ENCODE measurements at places on chromosomes 4 and X.
A peak's percentile ranks its signal among the peaks of the same experiment; 100 is the strongest.

GRCh38 chr4:183229397-183229796 is 90.7 kb downstream of the CLDN22 start:
- no peak for DNase-seq

DNA sequence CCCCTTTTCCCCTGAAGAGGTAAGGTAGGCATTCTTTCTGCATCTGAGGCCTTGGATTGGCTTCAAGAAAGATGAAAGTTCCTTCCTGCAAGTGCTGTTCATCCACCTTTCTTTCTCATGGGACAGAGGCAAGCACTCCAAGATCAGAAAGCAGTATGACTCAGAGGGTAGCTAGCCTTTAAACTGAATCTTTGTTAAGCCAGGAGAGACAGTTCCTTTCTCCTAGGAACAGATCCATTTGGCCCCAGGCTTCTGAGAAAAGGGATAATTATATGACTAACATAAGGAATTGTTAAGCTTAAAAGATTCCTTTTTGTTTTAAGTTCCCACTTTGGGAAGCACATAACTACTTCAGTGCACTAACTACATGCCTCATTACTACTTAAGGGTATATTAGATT is 192.0 kb downstream of the PPP3CA start:
- no peak for DNase-seq

DNA sequence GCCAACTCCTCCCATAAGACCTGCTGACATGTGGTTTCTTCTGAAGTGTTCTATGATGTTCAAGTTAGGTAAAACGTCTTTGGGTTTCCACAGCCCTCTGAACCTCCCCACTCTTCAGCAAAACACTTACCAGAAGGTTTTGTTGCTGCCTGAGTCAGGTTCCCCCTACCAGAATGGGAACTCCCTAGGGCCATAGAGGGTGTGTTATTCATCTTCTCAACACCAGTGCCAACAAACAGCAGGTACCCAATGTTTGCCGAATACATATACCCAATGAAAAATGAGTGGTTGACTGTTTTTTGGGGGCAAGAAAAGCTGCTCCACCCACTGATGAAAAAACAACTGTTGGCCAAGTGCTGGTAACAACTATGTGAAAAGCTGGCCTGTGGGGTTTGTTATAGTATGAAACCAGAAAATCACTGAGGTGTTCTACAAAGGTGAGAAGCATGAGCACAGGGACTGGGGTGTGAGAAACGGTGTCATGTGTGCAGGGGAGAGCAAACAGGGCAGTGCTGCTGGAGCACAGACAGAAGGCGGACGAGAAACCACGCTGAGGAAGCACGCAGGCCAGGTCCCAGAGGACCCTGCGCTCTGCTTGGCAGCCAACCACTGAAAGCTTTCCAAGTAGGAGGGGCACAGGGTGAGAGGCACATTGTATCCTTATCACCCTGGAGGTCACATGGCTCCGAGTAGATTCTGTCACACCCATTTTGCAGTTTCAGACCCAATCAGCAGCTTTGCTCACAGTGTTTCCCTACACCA is 28.8 kb downstream of the ATP8A1 start:
- peak; percentile 47 for DNase-seq

DNA sequence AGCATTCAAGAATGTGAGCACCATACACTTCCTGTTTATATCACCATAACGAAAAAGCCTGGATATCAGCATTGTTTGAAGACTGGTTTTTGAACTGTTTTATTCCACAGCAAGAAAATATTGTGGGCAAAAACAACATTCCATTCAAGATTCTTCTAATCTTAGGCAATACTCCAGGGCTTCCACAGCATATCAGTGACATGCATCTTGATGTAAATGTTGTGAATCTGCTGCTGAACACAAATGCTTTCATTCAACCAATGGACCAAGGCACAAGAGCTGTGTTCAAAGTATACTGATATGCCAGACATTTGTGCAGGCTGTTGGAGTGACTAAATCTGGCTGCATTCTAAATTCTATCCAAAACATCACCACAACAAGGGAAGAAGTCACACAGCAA is 260.1 kb upstream of the ETNPPL start:
- DNase-seq, result no peak

- DNase-seq, result peak; percentile 69
Observed at GRCh38 chr4:2798399-2799223, 5.7 kb downstream of the SH3BP2 start.

DNA sequence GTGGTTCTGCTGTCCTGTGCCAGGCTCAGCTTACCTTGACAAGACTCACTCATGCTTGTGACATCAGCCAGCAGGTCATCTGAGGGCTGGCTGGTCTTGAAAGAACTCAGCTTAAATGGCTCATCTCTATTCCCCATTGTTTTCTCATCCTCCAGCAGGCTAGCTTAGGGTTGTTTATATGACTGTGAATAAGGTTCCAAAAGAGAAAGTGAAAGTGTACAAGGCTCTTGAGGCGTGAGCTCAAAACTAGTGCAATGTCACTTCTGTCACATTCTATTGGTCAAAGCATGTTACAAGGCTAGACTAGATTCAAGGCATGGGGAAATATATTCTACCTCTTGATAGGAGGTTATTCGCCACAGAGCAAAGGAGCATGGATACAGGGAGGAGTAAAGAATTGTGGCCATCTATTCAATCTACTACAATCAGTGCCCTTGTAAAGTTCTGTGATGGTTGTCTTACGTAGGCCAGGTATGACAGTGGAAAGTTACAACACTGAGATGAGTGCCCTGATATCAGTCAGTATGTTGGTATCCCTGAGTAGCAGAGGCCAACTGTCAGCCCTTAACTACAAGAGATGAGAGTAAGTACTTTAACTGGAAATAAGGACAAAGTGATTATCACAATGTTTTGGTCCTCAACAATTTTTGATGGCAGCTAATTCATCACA is 19.8 kb upstream of the TMLHE start:
- DNase-seq, result no peak

GRCh38 chr4:169999923-170000322 is 26.3 kb downstream of the MFAP3L start:
- no peak for DNase-seq

GRCh38 chr4:113122066-113122465 is 72.6 kb downstream of the ANK2 start:
- DNase-seq, result no peak

- no peak for DNase-seq
Observed at GRCh38 chr4:123618606-123619005, 222.0 kb downstream of the SPRY1 start.

DNA sequence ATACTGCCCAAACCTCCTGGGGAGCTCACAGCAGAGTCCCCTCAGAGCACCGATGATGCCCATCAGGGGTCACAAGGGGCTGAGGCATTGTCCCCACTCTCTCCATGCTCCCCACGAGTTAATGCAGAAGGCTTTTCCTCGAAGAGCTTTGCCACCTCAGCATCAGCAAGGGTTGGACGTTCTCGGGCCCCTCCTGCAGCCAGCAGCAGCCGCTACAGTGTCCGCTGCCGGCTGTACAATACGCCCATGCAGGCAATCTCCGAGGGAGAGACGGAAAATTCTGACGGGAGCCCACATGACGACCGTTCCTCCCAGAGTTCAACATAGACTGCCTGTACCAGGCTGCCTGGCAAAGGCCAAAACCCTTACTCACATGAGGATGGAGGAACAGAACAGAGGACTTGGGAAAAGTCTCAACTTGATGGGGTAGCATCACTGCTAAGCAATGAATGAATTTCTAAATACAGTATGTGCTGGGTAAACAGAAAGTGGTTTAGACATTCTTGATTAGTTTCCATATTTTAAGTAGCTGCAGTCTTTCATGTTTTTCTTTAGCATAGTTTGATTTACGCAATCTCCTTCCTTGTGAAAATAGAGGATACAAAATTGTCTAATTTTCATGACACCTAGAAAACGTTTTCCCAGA is 5.0 kb upstream of the SCML1 start:
- DNase-seq, result no peak

- DNase-seq, result no peak
Observed at GRCh38 chr4:168353746-168354145, 35.2 kb upstream of the DDX60 start.

DNA sequence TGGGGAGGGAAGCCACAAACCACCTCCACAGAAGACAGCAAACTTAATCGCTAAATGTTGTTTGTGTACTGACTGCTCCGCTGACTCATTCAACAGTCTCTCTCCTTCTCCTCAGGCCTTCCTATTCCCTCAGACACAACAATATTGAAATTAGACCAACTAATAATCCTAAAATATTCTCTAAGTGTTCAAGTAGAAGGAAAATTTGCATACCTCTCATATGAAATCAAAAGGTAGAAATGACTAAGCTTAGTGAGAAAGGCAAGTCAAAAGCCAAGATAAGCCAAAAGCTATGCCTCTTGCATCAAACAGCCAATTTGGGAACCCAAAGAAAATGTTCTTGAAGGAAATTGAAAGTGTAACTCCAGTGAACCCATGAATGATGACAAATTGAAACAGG is 75.7 kb upstream of the ARHGAP24 start:
- no peak for DNase-seq

DNA sequence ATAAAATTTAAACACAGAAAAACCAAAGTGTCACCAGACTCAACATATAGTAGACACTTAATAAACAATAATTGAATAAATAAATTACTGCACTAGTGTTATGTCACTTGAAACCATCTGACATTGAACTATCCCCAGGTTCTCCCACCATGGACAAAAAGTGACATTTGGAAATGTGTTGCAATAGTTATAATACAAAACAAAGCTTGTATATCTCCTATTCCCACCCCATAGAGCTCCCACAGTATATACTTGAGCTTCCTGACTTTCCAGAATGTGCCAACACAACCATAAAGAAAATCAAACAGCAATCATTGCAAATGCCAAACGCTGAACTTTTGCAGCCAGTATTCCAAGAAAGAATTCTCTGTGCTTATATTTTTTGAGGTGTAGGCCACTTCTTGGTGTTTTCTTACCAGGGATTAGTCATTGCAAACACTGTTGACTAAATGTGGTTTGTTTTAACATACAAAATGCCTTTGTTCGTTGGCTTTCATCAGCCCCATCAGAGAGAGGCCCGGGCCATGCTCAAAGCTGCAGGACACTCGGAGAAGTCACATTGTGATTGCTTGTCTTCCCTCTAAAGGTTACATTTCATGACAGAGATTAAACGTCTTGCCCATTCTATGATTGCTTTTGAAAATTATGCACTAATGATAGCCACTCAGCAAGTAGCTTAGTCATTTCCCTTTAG is 33.8 kb downstream of the PPARGC1A start:
- no peak for DNase-seq

DNA sequence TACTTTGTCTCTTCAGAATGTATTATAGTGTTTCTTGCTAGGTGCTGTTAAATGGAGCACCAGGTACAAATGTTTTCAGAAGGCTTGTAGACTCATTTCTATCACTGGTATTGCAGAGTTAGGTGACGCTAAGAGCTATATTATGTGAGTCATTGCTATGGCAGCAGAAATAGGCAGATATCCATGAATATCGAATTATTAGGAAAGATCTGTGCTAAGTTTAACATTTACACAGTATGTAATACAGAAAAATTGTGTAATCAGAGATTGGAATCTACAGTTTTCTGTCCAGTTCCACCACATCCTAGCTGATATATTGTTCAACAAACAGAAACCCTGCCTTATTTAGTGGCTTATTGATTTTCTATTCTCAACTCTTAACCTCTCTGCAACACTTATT is 1025.5 kb downstream of the STIM2 start:
- no peak for DNase-seq

DNA sequence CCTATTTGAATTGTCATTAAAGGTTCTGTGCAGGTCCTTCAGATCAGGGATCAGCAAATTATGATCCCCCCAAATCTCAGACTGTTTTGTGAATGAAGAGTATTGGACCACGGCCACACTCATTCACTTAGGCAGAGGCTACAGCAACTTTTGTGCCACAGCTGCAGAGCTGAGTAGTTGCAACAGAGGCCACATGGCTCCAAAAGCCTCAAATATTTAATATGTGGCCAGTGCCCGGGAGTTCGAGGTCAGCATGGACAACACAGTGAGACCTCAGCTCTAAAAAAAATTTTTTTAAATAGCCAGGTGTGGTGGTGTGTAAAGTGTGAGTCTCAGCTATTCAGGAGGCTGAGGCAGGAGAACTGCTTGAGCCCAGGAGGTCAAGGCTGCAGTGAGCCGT is 100.7 kb downstream of the NSUN7 start:
- no peak for DNase-seq

GRCh38 chr4:89358935-89359638 is 51.5 kb upstream of the GPRIN3 start:
- DNase-seq, result no peak

DNA sequence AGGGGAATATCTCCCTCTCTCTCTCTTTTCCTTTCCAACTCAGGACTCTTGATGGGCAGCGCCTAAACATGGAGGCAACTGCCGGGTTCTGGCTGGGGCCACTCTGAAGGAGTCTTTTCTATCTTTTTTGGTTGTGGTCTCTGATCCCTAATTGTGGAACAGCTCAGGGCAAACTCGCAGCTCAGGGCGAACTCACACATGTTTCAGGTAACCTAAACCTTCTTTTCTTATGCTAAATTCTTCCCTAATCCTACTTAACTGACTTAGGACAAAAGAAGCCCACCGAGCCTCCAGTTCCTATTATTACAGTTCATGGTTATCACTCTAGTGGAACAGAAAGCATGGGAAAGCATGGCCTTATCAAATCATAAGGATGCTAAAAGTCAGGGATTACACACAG is 21.3 kb downstream of the ETDA start:
- no peak for DNase-seq

- no peak for DNase-seq
Observed at GRCh38 chr4:22019676-22020075, 71.1 kb upstream of the KCNIP4 start.

GRCh38 chr4:38154252-38154651 is 194.1 kb downstream of the PTTG2 start:
- DNase-seq, result no peak

- no peak for DNase-seq
Observed at GRCh38 chr4:3239998-3240920, 8.7 kb upstream of the MSANTD1 start.

GRCh38 chr4:2284934-2285612 is 23.2 kb upstream of the MXD4 start:
- no peak for DNase-seq

- DNase-seq, result no peak
Observed at GRCh38 chrX:111395149-111395548, 16.8 kb downstream of the DCX start.

- DNase-seq, result no peak
Observed at GRCh38 chrX:129782706-129783105, 3.0 kb downstream of the SASH3 start.

DNA sequence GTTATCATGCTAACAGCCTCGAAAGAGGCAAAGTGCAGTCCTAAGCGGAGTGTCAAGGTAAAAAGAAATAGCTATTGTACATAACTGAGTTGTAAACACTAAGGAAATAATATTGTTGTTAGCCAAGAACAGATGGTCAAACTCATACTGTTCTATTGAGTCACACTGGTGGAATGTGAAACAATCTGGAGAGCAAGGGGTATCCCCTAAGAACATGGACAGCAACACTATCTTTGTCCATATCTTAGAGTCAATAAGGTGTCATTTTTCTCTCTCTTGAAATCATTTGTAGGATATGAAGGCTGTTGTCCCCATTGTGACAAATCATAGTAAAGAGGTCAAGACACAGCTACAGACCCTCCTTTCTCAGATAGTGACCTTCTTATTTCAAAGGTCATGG is 4.5 kb upstream of the PDGFC start:
- DNase-seq, result no peak

GRCh38 chr4:187732524-187732923 is 263.0 kb upstream of the ZFP42 start:
- DNase-seq, result no peak

- no peak for DNase-seq
Observed at GRCh38 chr4:126701756-126702155, 931.0 kb upstream of the INTU start.

GRCh38 chrX:121457096-121457495 is 409.7 kb downstream of the GLUD2 start:
- no peak for DNase-seq

All from activated T-cell treated with anti-CD3 and anti-CD28 coated beads, Interleukin-2, amount 50 U/mL, for 24 hours (primary cell).